ENCODE measurements at places on chromosomes 7 and 10.
A peak's percentile ranks its signal among the peaks of the same experiment; 100 is the strongest.

DNA sequence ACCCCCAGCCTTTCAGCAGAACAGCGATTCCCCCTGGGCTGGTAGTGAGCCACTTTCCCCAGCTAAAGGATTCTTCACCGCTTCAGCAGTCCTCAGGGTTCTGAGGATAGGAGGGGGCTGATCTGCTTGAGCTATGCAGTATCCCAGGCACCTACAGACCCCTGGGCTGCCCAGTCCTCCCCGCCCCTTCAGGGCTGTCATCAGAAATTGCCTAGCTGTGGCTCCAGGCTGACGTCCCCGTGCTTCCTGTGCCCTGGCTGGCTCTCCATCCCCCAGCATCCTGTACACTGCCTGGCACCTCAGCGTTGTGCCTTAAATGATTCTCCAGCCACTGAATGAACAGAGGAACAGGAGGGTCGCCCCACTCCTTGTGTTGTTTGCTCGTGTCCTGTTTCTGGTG, 38.4 kb upstream of the CDH23 start:
- H3K4me1 ChIP-seq = no peaks in the 10 kb centered on the region
- no peaks in the 10 kb centered on the region for H3K27me3 ChIP-seq
- DNase-seq = no peak
- H3K4me3 ChIP-seq = no peak overlapping the region

DNA sequence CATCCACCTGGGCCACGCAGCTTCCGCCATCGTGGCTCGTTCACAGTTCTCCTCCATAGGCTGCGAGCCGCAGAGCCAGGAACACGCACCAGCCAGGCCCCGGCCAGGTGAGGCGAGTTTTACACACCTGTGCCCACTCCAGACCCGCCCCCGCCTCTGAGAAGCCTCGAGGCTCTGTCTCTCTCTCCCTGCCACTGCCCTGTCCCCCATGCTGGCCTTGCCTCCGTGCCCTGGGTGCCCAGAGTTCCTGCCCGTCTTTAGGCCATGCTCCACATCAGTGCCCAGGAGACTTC, 142.2 kb downstream of the SLIT1 start:
- DNase-seq = no peak
- no peaks in the 10 kb centered on the region for H3K36me3 ChIP-seq
- H3K27ac ChIP-seq = no peak overlapping the region
- no peaks in the 10 kb centered on the region for H3K4me1 ChIP-seq
- no peaks in the 10 kb centered on the region for H3K27me3 ChIP-seq

- no peaks in the 10 kb centered on the region for H3K27me3 ChIP-seq
- no peak overlapping the region for H3K4me3 ChIP-seq
- DNase-seq = no peak
- no peaks in the 10 kb centered on the region for H3K4me1 ChIP-seq
Observed at GRCh38 chr7:71626206-71626605, 494.3 kb downstream of the GALNT17 start.

DNA sequence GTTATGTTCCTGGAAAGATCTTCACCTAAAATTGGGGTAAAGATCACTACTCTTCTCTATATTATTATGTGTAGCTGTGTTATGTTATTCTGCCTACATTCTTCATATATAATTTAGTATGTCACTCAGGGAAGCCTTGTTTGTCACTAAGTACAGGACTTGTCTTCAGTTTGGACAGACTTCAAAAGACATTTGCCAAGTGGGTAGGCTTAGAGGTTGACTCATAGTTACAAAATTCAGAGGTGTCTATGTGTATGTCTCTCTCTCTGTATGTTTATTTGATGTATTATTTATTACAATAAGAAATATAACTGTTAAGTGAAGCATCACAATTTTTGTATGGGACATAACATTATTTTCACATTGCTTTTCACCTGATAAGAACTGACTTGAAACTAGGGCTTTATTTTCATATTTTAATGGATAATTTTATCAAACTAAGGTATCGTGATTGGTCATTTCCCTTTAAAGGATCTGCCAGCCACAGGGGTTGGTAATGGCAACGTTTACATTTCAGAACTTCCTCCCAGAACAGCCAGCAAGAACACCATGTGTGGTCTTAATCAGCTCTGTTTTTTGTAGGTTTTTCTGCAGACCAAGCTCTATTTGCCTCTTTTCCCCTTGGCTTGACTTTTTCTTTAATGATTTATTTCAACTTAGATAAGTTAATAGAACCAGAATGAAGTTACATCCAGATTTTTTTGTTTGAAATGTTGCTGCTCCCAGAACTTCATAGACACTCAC, 262.1 kb upstream of the CACNA2D1 start:
- no peaks in the 10 kb centered on the region for H3K27me3 ChIP-seq
- no peak overlapping the region for H3K4me3 ChIP-seq
- H3K4me1 ChIP-seq = no peaks in the 10 kb centered on the region

DNA sequence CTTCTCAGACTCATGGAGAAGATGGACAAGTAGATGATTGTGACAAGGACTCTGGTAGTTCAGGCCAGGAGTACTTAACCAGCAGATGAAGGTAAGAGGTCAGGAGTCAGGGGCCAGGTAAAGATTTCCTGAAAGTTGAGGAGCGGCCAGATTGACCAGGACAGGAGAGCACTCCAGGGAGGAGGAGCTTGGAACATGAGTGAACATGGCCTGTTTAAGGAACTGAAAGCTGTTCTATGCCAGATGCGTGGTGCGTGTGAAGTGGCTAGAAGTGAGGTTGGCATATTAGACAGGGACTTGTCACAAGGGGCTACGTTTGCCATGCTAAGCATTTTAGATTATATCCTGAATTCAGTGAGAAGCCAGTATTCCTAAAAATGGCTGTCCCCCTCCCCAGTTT, 157.2 kb downstream of the WNT2 start:
- H3K27ac ChIP-seq = no peak overlapping the region
- no peak overlapping the region for H3K4me3 ChIP-seq
- DNase-seq = no peak
- H3K4me1 ChIP-seq = no peaks in the 10 kb centered on the region

GRCh38 chr7:44922351-44922694, 37.0 kb upstream of the PURB start:
- no peak overlapping the region for H3K27ac ChIP-seq
- no peak overlapping the region for H3K4me3 ChIP-seq
- H3K4me1 ChIP-seq = peaks cover 13% of the 10 kb centered on the region
- no peak for DNase-seq

DNA sequence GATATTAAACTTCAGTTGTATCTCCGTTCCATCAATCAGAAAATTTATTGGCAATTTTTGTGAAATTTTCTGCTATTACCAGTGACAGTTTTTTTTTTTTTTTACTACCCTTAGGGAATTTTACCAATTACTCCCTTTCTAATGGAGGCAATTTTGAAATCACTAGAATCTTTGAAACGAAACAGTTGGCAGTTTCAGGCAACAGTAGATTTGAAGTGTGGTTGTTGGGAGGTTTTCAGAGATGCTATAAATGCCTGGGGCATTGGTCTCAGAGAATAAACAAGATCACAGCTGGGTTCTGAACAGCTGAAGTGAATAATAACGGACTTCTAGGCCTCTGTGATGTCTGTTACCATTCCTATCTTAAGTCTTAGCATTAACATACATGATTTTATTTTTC, 535.9 kb upstream of the POT1 start:
- H3K36me3 ChIP-seq = no peaks in the 10 kb centered on the region
- no peak overlapping the region for H3K27ac ChIP-seq
- H3K27me3 ChIP-seq = no peaks in the 10 kb centered on the region
- no peaks in the 10 kb centered on the region for H3K4me1 ChIP-seq

DNA sequence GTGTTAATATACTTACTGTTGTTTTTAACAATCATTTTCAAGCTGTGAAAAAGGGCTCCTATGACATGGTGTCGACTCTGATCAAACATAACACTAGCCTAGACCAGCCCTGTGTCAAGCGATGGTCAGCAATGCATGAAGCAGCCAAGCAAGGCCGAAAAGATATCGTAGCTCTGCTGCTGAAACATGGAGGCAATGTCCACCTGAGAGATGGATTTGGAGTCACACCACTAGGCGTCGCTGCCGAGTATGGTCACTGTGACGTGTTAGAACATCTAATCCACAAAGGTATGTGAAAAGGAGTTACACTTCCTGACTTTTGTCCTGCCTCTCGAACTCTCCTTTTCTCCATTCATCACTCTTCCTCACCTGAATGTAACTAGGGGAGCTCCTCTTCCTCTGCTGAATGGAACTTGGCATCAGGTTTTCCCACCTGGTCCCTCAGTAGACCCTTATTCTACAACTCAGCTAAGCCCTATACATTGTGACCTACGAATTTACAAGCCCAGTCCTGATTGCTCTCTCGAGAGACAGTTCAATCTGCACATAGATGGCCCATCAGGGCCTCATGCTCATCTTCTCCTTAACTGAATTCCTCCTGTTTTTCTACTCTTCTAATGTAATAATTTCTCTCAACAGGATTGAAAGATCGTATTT, 23.0 kb downstream of the ASB15 start:
- H3K36me3 ChIP-seq = no peaks in the 10 kb centered on the region
- no peaks in the 10 kb centered on the region for H3K4me1 ChIP-seq
- H3K4me3 ChIP-seq = no peak overlapping the region
- peak; percentile 38 for DNase-seq
- no peak overlapping the region for H3K27ac ChIP-seq
- no peaks in the 10 kb centered on the region for H3K27me3 ChIP-seq

- no peaks in the 10 kb centered on the region for H3K4me1 ChIP-seq
- no peak overlapping the region for H3K4me3 ChIP-seq
- no peaks in the 10 kb centered on the region for H3K36me3 ChIP-seq
- DNase-seq = no peak
- peaks cover 6% of the 10 kb centered on the region for H3K27me3 ChIP-seq
- H3K27ac ChIP-seq = no peak overlapping the region
Observed at GRCh38 chr10:75612904-75613684, 181.7 kb downstream of the LRMDA start.

DNA sequence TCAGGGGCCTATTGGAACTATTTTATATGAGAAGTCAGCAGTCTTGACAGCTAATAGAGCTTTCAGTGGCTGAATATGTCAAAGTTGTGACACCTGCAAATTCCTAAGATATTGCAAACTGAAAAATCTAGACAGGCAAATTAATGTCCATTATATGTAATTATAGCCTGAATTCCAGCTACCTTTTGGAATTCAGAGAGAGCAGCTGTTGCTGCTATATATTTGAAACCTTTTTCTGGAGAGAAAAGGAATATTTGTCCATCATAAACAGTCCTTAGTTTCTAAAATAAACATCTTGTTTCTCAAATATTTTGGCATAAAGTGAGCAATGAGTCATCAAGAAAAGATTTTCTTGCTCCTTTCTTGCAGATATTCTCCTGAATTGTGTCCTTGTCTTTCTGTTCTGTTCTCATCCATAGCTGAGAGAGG, 408.9 kb upstream of the SEMA3D start:
- H3K27me3 ChIP-seq = no peaks in the 10 kb centered on the region

DNA sequence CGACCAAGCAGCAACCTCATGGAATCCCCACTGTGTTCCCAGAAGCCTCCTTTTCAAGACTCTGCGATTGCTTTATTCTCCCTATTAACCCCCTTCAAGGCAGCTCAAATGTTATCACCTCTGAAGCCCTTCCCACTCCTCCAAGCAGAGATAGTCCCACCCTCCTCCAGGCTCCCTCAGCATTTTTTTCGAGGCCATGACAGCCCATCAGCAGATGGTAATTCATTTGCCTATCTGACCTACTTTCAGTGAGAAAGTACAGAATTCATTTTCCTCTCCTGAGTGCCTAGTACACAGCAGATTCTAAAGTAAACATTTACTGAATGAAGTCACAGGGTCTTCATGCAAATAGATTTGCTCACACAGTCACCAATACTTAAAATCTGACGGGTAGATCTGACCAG, 47.8 kb downstream of the HERPUD2 start:
- no peaks in the 10 kb centered on the region for H3K27me3 ChIP-seq
- DNase-seq = no peak
- H3K4me1 ChIP-seq = peaks cover 18% of the 10 kb centered on the region
- H3K27ac ChIP-seq = no peak overlapping the region

GRCh38 chr7:43136064-43136463, 23.6 kb downstream of the HECW1 start:
- H3K4me1 ChIP-seq = no peaks in the 10 kb centered on the region
- H3K36me3 ChIP-seq = no peaks in the 10 kb centered on the region
- no peak overlapping the region for H3K4me3 ChIP-seq

DNA sequence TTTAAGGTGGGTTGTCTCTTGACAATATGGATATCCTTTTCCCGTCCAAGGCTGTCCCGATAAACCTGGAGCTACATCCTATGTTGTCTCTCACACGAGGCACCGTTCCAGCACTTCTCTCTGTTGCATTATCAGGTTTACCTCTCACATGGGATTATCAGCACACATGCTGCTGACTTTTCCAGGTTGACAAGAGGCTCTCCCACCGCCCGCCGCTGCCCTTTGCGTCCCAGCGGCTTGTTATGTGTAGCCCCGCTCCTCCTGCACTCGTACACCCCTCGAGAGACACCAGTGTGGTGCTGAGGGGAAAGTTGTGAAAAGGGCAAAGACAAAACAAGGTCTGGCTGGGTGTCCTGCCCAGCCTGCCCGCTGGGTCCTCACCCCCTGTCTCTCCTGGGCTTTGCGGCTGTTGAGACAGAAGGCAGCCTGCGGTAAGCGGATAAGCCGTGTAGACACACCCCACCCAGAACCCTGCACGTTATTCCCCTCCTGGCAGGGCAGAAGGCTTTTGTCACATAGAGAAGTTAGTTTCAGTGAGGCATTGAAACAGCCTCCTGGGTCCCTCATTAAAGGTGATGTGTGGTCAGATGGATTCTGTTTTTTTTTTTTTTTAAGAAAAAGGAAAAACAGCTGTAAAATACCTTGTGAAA, 38.7 kb downstream of the UBE3C start:
- H3K4me1 ChIP-seq = no peaks in the 10 kb centered on the region
- H3K4me3 ChIP-seq = no peak overlapping the region
- H3K36me3 ChIP-seq = peaks cover 36% of the 10 kb centered on the region
- no peak for DNase-seq
- H3K27ac ChIP-seq = no peak overlapping the region

- H3K27me3 ChIP-seq = peaks cover 15% of the 10 kb centered on the region
- no peaks in the 10 kb centered on the region for H3K36me3 ChIP-seq
Observed at GRCh38 chr7:87797798-87798403, 78.3 kb downstream of the SLC25A40 start.

DNA sequence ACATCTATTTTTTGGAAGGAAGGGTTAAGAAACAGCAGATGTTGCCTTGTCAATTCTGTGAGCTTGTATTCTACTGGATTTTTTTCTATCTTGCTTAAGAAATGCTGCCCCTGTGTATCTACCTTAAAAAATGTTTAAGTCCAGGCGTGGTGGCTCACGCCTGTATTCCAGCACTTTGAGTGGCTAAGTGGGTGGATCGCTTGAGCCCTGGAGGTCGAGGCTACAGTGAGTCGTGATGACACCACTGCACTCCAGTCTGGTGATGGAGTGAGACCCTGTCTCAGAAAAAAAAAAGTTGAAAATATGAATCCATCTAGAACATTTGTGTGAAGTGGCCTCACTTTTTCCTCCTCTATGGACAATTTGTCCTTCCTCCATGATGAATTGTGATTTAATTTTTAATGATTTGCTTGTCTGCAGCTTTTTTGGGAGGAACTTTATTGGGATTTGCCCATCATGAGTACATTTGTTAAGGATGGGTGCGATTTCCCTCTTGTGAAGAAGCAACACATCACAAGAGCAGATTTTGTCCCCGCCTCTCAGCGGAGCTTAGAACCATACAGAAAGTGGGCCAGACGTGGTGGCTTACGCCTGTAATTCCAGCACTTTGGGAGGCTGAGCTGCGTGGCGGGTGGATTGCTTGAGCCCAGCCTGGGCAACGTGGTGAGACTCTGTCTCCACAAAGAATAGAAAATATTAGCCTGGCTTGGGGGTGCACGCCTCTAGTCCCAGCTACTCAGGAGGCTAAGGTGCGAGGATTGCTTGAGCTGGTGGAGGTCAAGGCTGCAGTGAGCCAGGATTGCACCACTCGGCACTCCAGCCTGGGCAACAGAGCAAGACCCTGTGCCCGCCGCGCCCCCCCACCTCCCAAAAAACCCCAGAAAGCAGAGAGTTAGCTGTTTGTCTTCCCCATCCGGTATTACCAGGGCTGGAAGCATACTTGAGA, 57.7 kb downstream of the DNAJB6 start:
- no peak overlapping the region for H3K27ac ChIP-seq
- H3K27me3 ChIP-seq = no peaks in the 10 kb centered on the region
- H3K4me1 ChIP-seq = peaks cover 30% of the 10 kb centered on the region
- H3K4me3 ChIP-seq = no peak overlapping the region
